ENCODE measurements at places on chromosomes 11 and 22.

GRCh38 chr11:114827736-114828135, 149.4 kb downstream of the NXPE2 start:
- no peak for DNase-seq

DNA sequence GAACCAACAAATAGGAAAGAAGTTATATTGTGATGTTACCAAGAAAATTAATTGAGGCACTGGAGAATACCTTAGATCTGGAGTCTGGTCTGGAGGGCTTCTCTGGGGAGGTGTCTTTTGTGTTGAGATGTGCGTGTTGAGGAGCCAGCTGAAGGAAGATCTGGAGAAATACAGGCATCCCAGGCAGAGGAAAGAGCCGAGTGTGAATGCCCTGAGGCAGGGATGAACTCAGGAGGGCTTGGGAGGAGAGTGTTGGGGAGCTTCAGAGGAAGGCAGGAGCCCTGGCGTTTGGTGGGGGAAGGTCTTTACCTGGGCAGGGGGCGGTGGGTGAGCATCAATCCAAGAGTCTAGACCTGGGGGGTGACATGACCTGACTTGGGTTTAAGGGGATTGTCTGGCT, 13.1 kb downstream of the SYNGR1 start:
- DNase-seq: no peak

DNA sequence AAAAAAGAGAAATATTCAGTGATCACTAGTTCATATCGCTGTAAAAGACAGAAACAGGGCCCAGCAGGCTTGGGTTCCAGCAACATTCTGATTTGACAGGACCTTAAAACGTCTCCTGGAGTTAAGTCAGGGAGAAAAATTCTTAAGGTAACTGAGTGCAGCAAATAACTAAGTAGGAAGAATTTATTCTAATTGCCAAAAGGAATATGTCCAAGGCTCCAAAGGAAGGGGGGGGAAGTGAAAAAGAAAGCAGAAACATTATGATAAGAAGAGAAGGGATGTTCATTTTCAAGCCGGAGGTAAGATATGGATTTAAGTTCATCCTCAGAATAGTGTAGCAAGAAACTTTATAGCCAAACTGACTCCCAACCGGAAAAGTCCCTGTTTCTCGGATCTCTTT, 90.4 kb downstream of the WT1 start:
- DNase-seq: no peak

DNA sequence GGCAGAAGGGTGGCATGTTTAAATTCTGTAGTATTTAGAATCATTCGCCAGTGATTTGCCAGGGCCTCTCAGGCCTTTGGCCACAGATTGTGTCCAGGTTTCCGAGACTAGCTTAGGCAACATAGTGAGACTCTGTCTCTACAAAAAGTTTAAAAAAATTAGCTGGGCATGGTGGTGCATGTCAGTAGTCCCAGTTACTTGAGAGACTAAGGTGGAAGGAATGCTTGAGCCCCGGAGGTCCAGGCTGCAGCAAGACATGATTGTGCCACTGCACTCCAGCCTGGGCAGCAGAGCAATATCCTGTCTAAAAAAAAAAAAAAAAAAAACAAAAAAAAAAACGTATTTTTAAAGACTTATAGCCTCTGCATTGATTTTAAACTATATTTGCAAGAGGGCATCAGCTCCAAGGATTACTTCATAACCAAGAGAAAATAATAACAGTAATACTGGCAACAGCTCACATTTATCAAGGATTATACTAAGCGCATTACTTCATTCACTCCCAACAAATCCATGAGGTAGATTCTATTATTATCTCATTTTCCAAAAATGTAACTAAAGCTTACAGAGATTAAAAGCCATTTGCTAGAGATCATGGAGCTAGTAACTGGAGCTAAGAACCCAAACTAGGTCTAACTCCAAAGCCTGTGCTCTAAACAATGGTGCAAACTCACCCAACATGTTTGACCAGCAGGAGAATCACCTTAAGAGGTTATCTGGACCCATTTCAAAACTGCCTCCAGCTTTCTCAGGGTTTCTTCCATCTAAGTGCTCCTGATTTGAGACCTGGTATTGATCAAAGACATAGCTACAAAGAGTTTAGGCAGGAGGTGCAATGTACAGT, 32.6 kb upstream of the SLC6A5 start:
- DNase-seq: no peak

GRCh38 chr22:23225724-23226496, 45.6 kb downstream of the BCR start:
- no peak for DNase-seq

DNA sequence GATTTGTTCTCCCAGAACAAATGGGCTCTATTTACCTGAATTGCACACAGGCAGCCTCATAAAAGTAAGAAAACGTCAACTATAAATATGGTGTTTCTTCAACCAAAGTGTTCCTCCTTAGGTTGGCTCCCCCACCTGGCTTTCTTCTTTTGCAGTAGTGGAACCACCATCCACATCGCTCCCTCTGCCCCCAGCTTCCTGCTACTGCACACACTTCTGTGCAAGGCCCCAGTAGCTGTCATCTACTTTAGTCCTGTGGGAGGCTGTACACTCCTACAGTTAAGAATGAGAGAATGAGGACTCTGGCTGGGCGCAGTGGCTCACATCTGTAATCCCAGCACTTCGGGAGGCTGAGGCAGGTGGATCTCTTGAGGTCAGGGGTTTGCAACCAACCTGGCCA, 89.5 kb downstream of the BMAL1 start:
- DNase-seq: no peak

DNA sequence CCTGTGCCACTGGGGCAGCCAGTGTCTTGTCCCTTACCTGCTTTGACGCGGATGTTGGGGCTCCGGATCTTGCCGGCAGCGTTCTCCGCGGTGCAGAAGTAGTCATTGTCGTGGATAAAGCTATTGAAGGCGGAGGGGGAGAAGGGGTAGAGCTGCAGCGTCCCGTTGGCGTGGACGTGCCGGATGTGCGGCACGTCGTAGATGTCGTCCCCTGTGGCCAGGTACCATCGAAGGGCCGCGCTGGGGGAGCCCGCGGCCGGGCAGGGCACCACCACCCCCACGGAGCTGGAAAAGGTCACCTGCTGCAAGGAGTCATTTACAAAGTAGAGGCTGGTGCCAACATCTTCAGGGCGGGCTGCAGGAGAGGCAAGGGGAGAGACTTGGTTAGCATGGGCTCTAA, 16.6 kb downstream of the DSCAML1 start:
- no peak for DNase-seq

DNA sequence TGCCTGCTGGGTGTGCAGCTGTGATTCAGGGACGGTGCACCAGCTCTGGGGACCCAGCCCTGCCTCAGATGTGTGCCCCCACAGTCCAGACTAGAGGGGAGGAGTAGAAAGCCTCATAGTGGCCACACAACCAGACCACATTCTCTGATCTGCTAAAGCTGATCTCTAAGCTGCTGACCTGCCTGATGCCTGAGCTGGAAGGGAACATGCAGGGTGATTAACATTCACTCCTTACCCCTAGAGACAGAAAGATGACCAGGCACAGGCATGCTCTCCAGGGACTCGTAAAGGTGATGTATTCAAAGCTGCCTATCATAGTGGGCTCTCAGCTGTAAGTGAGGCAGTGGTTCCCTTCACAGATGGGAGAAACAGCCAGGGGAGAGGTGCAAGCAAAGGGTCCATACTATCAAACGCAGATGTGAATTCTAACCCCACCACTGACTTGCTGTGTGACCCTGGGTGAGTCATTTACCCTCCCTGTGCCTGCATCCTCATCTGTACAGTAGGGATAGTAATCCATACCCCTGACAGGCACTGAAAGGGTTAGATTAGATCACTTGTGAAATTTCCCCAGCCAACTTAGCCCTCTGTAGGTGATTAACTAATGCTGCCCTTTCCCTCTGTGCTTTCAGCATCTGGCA, 29.0 kb upstream of the LRRC32 start:
- no peak for DNase-seq

GRCh38 chr22:27937453-27937852, 18.4 kb upstream of the PITPNB start:
- no peak for DNase-seq

DNA sequence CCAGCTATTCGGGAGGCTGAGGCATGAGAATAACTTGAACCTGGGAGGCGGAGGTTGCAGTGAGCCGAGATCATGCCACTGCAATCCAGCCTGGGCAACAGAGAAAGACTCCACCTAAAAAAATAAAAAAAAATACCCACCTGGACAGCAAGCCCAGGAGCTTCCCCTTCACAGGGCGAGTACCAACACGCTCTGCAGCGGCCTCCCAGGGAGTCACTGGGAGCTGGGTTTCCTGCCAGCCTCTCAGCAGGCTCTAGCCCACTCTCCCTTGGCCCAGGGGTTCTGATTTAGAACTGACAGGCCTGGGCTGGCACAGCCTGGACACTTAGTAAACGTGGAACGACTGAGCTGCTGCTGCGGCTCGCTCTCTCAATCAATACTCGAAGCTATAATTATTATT, 2.0 kb upstream of the CABP7 start:
- no peak for DNase-seq

DNA sequence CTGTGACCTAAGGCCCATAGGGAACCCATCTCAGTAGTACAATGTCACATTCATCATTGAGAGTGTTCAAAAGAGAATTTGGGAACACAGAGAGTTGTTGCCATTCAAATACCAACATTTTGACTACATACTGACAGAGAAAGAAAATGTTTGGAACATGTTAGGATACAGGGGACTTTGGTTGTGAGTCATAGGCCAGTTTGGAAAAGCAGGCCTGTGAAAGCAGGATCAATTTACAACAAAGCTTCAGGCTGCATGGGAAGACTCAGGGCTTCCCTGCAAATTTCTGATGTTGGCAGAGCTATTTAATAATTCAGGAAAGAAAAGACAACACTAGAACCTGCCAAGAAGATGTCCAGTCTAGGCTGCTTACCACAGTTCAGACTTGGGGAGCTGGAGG, 374 bp downstream of the NLRP10 start:
- DNase-seq: peak; percentile 24

- DNase-seq: no peak
Observed at GRCh38 chr11:12202661-12203310, 92.4 kb downstream of the MICAL2 start.

- DNase-seq: no peak
Observed at GRCh38 chr22:31732089-31732829, 17.7 kb downstream of the PRR14L start.

- DNase-seq: no peak
Observed at GRCh38 chr11:134342572-134343340, 11.0 kb downstream of the GLB1L2 start.

DNA sequence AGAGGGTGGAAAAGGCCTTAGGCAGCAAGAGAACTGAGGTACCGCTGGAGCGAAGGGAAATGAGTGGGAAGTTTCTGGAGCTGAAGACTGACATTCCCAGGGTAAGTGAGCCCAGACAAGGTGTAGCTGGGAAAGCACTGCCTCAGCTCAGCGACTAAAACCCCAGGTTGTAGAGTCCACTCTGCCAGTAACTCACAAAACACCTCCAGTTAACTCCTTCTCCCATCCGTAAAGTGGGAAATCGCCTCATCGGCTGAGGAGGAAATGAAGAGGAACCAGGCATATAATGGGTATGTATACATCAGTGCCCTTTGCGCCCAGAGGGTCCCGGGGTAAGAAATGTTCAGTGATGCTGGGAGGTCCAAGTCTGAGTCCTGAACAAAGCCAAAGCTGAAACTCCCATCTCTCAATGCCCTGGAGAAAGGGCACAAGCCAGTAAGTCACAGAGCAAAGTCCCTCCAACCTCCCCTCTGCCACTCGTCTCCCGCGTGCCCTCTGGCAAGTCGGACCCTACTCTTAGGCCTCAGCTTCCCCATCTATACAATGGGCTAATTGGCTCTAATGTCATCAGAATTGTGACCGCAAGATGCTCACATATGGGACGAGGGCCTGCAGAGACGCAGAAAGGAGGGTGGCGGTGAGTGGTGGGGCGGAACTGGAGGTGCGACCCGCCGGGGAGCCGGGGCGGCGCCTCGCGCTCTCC, 588 bp downstream of the VPS37C start:
- no peak for DNase-seq

DNA sequence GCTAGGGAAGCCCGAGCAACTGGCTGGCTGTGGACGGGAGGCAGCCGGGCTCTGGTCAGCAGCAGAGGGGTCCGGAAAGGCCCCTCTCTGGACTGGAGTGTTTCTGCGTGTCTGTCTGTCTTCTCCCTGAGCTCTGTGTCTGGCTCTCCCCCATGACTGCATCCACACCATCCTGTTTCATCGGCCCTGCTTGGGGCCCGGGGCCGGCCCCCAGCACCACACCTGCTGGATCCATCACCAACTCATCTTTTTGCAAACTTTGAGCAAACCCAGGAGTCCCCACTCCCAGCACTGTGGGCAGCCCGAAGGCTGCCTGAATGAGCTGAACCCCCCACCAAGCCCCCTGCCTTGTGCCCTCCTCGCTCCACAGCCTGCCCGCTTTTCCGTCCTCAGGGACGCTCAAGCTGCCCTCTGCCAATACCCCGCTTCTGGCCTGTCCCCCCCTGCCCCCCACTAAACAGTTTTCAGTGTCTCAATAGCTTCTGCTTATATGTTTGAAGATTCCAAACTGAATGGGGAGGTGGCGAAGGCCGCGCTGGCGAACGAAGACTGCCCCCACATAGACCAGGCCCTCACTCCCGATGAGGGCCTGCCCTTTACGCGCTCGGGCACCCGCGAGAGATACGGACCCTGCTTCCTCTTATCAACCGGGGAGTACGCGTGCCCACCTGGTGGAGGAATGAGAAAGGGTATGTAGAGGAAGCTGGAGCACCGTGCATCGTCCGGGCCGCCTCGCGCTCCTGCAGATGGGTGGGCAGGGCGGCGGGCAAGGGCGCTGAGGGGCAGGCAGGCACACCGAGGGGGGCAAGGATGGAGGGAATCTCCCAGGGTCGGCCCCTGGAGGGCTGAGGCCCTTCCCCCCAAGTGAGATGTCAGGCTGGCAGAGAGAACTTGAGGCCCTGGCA, 44.6 kb downstream of the KCNC1 start:
- no peak for DNase-seq

GRCh38 chr11:80417681-80418080, 976.9 kb upstream of the TENM4 start:
- no peak for DNase-seq

GRCh38 chr11:112118176-112118575, 31.5 kb downstream of the SDHD start:
- DNase-seq: no peak

DNA sequence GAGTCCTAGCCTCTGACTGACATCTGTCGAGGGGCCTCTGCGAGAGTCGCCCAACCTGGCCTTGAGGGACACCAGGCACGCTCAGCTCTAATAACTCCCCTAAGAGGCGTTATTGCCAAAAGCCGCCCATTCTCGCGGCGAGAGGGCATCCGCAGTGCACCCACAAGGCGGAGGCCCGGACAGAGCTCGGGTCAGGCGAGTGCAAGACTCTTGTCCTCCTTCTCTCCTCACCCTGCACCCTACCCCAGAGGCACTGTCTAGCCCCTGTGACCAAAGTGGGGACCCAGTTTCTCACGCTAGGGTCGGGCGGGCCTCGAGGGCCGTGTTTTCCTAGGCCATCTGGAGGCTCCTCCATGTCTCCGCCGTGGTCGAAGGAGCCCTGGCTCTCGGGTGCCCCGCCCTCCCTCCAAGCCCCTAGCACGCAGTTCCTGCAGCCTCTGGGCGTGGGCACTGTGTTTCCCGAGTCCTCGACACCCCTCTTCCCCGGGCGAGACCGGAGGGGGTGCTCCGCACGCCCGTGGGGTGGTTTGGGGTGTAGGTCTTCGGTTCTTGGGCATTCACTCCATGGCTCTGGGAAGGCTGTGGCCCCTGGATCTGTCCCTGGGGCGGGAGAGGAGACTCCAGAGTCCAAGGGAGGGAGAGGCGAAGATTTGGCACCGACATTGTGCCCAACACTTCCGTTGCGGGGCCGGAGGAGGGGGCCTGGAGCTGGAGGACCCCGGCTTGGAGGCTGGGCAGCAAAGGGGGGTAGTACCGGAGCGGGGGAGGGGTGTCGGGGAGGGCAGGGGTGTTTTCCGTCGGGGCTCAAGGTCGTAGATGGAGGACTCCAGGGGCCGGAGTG, 1.0 kb downstream of the CHRM4 start:
- DNase-seq: no peak

GRCh38 chr11:109347304-109347703, 74.7 kb upstream of the C11orf87 start:
- no peak for DNase-seq
